ENCODE measurements at places on chromosomes 1 and 21.
A peak's percentile ranks its signal among the peaks of the same experiment; 100 is the strongest.

GRCh38 chr21:34582506-34583150 lies 32.3 kb downstream of the RCAN1 start:
- no peak for DNase-seq

- DNase-seq = peak; percentile 94
These were observed 962 bp downstream of the BROX start for GRCh38 chr1:222713091-222713961.

DNA sequence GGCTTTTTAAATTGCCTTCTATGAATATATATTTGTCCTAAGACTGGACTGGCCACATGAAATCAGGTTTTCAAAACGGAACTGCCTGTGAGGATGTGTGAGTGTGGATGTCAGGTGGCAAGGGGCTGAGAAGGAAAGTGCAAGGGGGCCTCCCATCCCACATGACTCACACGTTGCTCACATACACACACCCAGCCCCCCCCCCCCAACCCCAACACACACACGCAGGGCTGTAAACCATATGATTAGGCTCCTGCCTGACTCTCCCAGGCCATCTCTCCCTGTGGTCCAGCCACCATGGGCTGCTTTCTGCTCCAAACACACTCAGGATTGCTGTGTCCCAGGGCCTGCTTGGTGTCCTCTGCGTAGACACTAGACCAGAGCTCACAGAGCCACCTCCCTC lies 22.4 kb downstream of the DEGS1 start:
- DNase-seq = no peak

DNA sequence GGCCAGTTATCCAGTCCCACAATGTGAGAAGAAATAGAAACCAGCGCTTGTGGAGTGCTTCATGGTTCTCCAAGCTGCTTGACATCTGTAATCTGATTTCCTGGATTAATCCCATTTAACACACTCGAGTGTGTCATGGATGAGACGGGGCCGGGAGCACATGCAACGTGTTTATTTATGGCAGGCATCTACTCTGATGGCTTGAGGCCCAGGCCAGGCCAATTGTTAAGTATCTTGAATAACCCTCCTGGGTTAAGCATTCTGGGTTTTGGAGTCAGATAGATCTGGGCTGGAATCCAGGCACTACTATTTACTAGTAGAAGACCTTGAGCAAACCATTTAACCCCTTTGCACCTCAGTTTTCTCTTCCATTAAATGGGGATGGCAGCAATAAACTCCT lies 37.5 kb upstream of the LAPTM5 start:
- DNase-seq = no peak

GRCh38 chr1:226549937-226550671 lies 1.5 kb downstream of the STUM start:
- DNase-seq = no peak

DNA sequence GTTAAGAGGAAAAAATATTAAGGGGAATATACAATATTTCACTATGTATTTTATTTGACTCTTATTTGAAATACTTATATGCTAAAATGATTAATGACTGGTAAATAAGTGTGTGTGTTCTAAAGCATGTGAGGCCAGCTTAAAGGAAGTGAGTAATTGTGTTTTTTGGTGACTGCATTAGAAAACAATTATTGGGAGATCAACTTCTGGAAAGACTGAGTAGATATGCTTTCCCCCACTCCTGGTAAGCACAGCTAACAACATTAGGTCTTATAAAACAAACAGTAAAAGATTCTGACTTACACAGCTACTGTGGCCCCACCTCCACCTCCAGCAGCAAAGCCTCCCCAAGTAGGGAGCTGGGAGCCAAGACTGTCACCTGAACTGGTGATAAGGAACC lies 403.0 kb downstream of the SRGAP2C start:
- DNase-seq = no peak

- DNase-seq = no peak
These were observed 89.8 kb downstream of the SLC16A1 start for GRCh38 chr1:112866151-112866550.

DNA sequence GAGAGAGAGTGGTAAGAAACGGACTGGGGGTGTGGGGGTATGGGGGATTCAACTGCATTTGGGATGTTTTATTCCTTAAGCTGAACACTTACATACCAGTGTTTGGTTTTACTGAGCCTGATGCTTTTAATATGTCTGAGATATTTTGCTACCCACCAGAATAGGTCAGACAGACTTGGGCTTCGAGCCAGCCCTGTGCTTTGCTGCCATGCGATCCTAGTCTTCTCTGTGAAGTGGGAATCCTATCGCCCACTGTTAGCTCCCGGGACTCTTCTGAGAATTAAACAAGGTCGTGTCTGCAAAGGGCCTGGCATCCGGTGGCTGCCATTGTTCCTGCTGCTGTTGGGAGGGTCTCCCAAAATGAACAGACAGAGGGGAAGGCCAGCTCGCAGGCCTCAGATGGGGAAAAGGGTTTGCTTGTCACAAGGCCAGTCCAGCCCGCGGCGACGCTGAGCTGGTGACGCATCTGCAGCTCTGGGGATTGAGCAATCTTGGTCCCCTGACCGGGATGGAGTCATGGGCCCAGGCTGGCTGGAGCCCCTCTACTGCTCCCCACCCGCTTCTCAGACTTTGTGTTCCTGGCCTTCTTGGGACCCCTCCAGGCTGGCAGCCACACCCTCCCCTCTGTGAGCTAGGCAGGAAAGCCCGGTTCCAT lies 26.9 kb upstream of the ECE1 start:
- DNase-seq = no peak

DNA sequence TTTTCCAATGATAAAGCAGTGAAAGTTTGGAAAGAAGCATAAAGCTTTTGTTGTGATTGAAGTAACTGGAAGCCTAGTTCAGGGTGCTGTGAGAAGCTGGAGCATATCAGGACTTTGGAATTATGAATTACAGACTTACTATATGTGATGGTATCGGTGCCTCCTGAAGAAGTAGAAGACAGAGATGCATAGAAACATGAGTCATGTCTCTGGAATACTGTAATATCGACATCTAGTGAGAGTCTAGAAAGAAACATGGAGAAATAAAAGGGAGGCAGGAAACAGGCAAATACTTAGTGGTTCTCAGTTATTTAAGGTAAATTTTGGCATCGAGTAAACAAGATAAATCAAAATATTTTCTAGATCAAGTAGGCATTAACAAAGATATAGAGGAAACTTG lies 103.0 kb downstream of the CAMTA1 start:
- no peak for DNase-seq

GRCh38 chr1:151897991-151898431 lies 11.3 kb downstream of the THEM4 start:
- no peak for DNase-seq

DNA sequence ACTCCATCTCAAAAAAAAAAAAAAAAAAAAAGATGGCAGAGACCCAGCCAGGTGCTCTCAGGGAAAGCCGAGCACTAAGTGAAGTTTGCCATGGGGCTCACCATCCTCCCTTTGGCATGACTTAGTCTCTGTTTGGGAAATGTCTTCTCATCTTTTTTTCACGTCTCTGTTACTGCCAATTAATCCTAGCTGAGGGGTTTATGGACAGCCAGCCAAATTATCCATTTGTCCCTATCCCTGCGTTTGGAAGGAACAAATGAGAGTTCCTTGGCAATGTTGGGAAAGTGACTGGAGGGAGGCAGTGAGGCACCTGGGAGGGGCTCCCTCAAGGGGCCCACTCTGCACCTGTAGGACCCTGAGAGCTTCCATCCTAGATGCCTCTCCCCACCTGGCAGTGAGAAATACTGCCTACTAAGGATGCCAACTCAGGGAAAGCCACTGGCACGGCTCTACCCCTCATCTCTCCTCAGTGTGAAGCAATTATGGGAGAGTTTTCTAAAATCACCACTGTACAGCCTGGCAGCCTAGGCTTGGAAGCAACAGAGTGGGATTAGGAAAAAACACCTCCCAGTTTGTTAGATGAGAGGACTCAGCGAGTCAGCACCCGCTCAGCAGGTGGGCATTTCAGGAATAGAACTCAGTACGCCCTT lies 19.8 kb upstream of the SLC2A7 start:
- no peak for DNase-seq

DNA sequence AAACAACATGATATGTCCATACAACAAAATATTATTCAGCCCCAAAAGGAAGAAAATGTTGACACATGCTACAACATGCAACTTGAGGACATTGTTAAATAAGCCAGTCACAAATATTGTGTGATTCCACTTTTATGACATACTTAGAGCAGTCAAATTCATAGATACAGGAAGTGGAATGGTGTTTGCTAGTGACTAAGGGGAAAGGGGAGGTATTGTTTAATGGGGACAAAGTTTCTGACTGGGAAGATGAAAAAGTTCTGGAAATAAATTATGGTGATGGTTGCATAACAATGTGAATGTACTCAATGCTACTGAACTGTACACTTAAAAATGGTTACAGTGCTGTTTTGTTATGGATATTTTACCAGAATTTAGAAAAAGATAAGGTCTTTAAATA lies 77.7 kb downstream of the RHOU start:
- DNase-seq = no peak

DNA sequence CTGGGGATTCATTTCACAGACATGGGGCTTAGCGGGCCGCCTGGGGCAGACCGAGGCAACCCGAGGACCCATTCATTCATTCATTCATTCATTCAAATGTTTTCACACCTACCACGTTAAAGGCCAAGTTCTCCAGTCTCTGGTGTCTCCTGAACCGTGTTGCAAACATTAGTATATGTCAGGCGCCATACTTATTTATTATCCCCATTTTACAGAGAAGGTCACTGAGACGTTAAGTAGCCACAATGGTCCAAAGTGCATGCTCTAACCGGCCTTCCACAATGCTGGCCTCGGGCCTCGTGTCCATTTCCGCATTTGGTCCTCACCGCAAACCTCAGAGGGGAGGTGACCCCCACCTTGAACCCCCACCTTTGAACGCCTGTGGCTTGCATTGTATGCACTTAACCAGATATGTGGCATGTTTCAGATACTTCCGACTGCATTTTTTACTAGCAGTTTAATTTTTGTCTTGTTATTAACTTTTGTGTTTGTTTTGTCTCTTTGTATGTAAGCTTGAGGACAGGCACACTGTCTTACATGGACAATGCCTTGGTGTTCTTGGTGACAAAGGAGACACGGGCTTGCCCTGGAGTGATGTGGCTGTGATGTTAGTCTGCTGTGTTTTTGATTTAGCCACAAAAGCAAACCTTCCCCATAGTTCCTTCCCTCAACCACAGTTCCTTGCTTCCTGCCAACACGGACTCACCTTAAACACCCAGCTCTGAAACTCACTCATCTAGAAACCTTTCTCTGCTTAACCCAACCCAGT lies 1.2 kb upstream of the IFFO2 start:
- no peak for DNase-seq

- DNase-seq = no peak
These were observed 153.4 kb downstream of the GALNT2 start for GRCh38 chr1:230220478-230220877.

DNA sequence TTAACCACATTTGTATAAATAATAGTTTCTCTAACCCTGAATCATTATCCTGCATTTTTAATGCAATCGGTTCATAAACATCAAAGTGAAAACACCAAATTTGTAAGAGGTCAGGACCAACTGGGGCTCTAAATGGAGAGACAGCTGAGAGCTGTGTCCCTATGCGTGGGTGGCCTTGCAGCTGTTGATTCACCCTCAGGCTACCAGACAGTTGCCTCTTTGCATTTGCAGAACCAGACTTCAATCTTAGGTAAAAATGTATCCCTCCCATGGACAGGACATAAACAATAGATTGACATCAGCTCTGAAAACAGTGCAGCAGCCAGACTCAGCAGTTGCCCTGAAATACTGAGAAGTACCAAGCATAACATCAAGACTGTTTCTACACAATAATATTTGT lies 8.8 kb upstream of the TGFB2 start:
- no peak for DNase-seq

DNA sequence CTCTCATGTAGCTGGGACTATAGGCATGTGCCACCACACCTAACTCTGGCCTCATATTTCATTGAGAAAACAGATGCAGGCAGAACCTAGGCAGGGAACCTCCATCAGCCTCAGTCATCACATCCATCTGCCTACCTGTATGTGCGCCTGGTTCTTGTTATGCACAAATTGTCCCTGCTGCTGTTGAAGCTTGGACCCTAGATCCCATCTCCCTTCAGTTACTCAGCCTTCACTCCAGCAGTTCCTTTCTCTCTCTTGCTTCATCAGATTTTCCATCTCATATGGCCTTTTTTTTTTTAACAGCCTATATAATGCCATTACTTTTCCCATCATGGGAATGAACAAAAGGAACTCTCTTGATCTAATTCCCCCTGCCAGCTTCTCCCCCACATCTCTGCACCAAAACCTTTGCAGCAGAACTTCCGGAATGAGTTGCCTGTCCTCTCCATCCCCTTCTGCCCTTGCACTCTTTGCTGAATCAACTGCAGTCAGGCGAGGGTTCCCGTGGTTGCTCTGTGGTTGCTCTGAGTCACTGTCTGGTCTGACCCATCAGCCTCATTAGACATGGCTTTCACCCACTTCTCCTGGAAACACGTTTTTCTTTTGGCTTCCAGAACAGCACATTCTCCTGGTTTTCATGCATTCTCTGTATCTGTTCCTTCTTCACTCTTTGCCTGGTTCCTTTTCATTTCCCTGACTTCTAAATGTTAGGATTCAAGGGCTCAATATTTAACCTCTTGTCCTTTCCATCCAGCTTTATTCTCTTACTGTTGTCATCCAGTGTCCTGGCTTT lies 41.5 kb downstream of the UBE4B start:
- DNase-seq = no peak

- DNase-seq = no peak
These were observed 163.4 kb downstream of the RUNX1 start for GRCh38 chr21:34885626-34886239.

DNA sequence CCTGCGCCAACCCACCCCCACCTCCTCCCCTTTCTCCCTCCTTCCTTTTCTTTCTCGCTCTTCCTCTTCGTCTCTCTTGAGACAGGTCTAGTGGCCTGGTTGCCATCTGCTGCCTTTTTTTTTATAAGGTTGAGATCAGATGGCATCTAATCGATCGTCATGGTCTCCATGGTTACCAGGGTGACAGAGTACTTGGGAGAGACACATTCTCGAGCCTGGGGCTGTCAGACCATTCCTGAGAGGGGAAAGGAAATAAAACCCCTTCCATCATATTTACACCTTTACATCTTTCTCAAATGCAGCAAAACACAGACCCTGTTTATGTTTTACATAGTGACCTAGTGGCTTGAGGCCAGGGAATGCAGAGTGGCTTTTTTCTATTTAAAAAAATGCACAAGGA lies 53.5 kb upstream of the SLC22A15 start:
- no peak for DNase-seq

- DNase-seq = no peak
These were observed 74.8 kb downstream of the ETS2 start for GRCh38 chr21:38880577-38880966.

DNA sequence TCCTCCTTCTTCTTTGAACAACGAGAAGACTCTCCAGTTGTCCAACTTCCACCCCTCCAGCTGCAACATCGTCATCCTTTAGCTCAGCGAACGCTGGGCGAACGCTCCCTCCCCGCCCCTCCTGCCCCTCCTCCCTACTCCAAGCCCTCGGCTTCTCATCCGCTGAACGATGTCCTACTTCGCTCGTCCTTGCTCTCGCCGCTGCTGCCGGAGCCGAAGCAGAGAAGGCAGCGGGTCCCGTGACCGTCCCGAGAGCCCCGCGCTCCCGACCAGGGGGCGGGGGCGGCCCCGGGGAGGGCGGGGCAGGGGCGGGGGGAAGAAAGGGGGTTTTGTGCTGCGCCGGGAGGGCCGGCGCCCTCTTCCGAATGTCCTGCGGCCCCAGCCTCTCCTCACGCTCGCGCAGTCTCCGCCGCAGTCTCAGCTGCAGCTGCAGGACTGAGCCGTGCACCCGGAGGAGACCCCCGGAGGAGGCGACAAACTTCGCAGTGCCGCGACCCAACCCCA lies at the start of gene BCAN:
BCAN (plus strand) TSS at position 357 of the 504 bp plus-strand sequence. CDS start 3,938 bp downstream, outside the sequence.
- no peak for DNase-seq

Data from SHP77 (cell line).